Activated CD8-positive, alpha-beta memory T cell treated with anti-CD3 and anti-CD28 coated beads for 1 hour (primary cell): ENCODE measurements at places on chromosomes 1 and 21.

- no peak for DNase-seq
Observed at GRCh38 chr1:225709101-225709500, 56.2 kb upstream of the ENAH start.

- DNase-seq, result peak; percentile 12
Observed at GRCh38 chr21:39518055-39518846, 66.5 kb downstream of the SH3BGR start.

DNA sequence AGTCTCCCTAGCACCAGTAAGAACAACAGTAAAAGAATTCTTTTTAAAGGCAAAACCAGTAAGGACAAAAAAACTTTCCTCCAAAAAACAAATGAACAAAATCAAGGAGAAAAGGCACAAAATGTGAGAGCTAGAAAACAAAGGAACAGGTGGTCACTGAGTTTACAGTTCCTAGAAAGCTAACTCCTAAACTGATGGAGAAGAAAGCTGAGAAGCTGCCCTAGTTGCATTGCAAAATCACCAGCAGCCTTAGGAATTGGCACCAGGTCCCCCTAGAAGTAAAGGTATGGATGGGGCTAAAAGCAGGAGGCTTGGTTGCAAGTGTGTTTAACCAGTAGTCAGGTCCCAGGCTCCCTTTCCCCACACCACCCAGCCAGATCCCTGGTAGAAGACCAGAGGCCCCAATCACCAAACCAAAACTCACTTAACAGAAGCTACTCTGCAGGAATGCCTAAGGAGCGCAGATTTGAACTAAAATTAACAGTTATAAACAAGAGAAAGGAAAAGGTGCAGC is 47.6 kb downstream of the RAB3GAP2 start:
- DNase-seq, result no peak

DNA sequence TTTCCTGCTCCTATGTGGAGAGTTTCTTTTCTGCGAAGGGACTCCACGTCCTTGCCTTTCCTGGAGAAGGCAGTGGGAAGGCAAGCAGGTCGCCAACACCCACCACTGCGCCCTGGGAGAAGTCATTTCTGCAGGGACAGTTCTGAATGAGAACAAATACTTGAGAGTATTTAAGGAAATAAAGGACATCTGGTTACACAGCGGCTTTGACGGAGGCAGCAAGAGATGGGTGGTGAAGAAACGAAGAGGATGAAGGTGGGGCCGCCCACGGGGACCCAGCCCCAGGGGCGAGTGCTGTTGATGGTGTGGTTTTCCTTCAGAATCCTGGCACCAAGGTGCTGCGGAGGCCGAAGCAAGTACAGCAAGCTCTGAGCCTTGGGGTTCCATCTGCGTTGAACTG is 75.5 kb downstream of the PSMG1 start:
- no peak for DNase-seq

DNA sequence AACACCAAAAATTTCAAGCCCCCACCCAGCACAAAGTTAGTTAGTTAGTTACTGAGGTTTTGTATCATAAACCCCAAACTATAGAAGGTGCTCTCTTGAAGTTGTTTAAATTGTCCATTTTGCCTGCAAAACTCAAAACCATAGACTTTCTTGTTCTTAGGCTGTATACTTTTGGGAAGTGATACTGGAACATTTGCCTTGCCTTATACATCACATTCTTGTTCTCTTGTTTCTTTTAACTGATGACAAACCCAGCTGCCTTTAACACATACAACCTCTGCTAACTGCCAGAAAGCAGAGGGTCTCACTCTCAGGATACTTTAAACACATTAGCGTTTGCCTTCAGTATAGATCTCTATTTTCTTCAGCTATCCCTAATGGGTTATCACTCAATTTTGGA is 570.5 kb downstream of the MRPL39 start:
- no peak for DNase-seq

DNA sequence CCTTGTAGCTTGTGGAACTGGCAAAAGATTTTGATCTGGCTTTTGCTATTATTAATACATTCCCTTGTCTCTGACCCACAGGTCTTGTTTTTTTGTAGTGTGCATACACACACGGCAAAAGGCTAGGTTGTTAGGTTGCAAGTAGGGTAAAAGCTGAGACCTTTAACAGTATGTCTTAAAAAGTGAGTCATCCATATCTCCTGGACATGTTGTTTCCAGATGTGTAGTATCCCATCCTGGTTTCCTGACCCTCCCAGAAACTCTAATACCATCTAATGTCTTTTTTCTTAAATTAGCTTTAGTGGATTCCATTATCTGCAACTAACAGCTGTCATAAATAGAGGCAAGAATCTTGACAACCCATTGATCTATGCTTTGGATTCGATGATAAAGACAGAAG is 14.7 kb downstream of the OVGP1 start:
- DNase-seq, result no peak

- DNase-seq, result no peak
Observed at GRCh38 chr1:26391450-26391849, 18.9 kb upstream of the ZNF683 start.

DNA sequence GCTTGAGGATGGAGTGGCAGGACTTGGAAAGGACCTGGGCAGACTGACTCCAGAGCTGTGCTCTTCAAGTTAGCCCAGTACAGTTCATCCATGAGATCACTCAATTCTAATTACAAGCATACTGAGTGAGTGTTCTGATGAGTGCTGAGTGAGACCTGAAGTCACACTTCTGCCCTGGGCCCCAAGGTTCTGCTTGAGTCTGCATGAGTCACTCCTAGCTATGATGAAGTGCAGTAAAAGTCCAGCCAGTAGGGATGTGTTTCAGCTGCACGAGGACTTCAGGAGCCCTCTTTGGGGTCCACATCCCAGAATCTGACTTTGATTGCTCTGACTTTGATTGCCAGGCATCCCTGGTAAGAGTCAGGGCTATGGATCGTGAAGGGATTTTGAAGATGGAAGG is 35.8 kb downstream of the PLEKHA6 start:
- no peak for DNase-seq

DNA sequence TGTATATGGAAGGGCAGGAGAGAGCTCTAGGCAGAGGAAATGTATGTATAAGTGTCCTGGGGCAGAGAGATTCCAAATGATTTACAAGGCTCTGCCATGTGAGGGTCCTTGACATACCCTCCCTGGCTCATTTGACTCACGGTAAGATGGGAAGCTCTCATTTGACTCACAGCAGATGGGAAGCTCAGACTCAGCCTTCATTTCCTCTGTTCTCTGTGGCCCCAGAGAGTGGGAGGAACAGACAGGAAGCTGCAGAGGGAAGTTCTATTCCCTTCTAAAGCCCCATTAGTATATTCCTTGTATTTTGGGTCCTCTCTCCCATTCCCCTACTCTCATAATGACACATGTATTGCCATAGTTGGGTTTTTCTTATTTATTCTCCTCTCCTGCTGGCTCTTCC is 44.9 kb downstream of the FOXD2 start:
- no peak for DNase-seq

DNA sequence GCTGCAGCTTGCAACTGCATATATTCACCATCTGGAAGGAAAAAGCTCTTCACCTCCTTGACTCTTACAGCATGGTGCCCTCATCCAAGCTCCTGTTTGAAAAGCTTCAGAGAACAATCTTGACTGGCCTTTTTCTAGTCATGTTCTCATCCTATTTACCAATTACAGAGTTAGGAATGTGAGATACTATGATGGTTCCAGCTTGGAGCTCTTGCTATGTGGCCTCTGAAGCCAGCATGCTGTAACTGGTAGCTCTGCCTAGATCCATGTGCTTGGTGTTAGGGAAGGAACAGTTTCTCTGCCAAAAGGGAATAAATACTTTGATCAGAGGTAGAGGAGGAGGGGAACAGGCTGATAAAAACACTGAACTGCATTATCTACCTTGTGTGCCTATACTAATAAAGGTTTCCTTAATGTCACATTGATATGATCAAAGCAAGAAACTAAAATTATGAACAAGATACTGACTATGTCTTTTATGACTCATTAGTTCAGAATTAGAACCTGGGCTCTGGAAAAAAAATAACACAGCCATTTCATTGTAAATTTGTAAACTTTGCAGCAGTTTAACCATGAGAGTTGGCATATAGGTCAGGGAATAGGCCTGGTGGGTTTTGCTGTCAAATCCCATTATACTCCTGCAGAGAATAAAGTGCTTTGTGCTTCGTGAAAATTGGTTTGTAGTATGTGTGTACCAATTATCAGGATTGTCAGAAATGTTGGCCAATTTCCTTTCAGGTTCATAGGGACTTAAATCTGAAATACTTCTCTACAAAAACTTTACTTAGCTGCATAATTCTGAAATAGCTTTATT is 92.7 kb downstream of the LEPR start:
- no peak for DNase-seq

DNA sequence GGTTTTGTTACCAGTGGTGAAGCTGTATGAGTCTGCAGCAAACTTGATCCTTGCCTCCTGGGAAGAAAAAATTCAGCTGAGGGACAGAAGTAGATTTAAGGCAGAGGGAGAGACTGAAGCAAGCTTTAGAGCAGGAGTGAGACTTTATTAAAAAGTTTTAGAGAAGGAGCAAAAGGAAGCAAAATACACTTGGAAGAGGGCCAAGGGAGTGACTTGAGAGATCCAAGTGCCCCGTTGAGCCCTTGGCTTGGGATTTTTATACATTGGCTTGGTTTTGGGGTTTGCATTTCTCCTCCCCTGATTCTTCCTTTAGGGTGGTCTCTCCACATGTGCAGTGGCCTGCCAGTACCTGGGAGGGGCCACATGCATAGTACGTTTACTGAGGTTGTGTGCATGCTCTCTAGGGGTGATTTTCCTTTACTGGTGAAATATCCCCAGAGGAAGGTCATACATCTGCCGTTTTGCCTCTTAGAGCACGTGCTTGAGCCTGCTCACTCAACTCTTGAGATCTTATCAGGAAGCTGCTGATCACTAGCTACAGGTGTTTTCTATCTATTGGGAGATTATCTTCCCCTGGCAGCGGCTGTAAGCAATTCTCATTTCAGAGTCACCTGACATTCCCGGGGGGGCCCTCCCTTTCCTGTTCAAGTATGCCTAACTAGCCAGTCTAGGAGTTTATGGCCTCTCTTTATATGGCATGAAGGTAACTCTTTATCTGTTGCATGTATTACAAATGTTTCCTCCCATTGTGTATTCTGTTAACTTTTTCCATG is 20.3 kb downstream of the FASLG start:
- DNase-seq, result no peak

GRCh38 chr1:184615301-184615700 is 139.4 kb downstream of the EDEM3 start:
- DNase-seq, result no peak

DNA sequence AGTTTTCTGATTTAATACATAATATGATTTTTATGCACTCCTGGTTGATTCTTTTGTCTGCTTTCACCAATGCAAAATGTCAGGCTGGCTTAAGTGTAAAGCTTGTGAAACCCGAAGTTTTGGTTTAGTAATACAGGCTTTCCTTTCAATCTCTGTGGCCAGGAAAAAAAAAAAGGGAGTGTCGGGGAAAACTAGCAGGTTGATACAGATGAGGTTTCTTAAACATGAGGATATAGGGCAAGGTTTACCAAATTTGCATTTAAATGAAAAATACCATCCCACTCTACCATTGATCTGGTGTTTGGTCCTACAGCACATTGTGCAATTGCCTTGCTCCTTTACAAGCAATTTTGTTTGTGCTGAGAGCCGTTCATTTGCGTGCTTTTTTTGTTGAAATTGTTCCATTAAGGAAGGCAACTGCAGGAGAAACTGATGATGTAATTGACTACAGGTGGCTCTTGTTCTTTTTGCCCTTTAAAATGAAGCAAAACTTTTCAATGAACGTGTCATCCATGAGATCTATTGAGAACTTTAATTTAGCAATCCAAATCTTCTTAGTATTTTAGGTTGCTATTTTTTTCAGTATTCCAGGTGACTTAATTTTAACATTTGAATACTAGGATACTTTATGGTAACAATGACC is 22.7 kb downstream of the CLIC6 start:
- no peak for DNase-seq

- no peak for DNase-seq
Observed at GRCh38 chr1:30068787-30069472, 654.5 kb downstream of the MATN1 start.

GRCh38 chr1:211932231-211932932 is 101.8 kb upstream of the LPGAT1 start:
- no peak for DNase-seq

- DNase-seq, result no peak
Observed at GRCh38 chr1:154476791-154477190, 25.2 kb upstream of the TDRD10 start.

DNA sequence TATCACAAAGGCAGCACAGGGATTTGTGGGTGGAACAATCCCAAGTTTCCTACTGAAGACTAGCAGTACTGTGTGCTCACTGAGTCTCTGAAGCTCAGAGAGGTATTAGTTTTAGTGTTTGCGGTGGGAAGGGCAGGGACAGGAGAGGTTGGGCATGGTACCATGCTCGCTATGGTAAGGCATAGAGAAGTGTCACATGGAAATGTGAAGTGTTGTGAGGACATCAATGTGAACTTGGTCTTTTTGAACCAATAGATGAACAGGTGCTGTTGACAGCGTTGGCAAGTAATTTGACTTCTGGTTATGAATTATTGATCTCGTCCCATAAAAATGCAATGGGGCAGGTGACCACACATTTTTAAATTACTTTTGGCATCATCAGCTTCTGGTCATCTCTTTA is 55.8 kb upstream of the ADAMTS1 start:
- no peak for DNase-seq

DNA sequence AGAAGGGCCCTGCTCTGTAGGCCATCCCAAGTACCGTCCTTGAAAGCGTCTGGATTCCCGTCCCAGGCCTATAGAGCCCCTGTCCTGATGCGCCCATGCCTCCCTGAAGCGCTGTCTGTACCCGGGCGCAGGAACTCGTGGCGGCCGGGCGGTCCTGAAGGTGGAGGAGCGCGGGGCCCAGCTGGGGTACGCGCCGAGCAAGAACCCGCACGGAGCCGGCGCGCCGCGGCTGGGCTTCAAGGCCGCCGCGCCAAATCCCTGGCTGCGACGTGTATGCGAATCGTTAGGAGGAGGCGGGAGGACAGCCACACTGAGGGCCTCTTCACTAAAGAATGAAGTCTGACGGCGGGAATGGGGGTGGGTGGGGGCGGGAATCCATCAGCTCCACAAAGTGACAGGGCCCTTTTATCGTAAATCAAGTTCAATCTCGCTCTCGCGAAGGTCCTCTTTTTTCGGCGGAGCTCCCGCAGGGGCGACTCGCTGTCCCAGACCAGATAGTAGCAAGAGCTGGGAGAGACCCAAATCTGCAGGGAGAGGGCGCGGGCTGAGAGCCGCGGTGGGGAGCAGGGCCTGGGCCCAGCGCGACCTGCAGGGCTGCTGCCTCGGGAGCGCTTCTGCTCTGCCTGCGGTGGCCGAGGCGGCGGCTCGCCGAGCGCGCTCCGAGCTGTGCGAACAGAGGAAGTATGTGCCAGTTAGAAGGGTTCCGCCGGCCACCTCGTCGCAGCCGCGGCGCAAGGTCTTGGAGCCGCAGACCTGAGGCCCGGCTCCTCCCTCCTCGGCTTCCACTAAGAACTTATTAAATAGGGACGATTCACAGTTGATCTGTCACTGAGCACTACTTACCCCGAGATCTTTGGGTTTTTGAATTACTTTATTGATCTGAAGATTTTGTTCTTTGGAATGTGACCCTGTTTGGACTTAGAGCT is 10.4 kb downstream of the BARHL2 start:
- DNase-seq, result no peak

GRCh38 chr1:223700388-223700918 is 11.9 kb upstream of the CAPN2 start:
- no peak for DNase-seq
